ENCODE measurements at places on chromosomes 12 and 14. TPM values are rescaled to one million over a fixed set of nuclear protein-coding genes. Genes with fewer than 3 reads are reported as not detected.

- H3K36me3 ChIP-seq: no peaks in the 10 kb centered on the region
- DNase-seq: no peak
- H3K27me3 ChIP-seq: no peaks in the 10 kb centered on the region
- no peak overlapping the region for H3K4me3 ChIP-seq
Observed at GRCh38 chr14:34237677-34238076, 224.4 kb downstream of the SPTSSA start.

DNA sequence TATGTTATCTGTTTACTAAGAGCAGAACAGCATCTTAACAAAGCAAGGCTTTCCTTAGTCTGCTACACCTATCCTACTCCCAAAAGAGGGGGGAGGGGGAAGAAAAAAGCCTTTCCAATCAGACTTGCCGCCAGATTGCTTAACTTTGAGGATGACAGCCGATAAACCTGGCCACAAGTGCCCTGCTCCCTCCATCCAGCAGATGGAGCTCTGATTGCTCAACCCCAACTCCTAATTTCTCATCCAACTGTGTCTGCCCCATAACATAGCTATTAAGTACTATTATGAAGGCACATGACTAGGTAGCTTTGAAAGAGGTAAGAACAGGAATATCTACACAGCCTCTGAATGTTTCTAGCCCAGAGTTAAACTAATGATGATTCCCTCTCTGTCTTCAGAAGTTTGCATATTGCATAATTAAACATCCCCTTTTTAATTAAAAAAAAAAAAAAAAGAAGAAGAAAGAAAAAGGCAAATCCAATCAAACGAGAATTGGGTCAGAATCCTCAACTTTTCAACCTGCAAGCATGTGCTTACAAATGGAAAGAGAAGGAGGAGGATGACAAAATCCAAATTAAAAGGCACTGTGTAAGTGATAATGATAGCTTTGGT is 247.4 kb downstream of the GALC start:
- no peaks in the 10 kb centered on the region for H3K27me3 ChIP-seq
- DNase-seq: peak; percentile 17
- no peaks in the 10 kb centered on the region for H3K36me3 ChIP-seq
- no peaks in the 10 kb centered on the region for H3K4me1 ChIP-seq

GRCh38 chr12:38788106-38788505 is 117.3 kb downstream of the CPNE8 start:
- no peaks in the 10 kb centered on the region for H3K36me3 ChIP-seq
- no peaks in the 10 kb centered on the region for H3K4me1 ChIP-seq
- no peak overlapping the region for H3K27ac ChIP-seq
- no peak for DNase-seq
- H3K4me3 ChIP-seq: no peak overlapping the region

DNA sequence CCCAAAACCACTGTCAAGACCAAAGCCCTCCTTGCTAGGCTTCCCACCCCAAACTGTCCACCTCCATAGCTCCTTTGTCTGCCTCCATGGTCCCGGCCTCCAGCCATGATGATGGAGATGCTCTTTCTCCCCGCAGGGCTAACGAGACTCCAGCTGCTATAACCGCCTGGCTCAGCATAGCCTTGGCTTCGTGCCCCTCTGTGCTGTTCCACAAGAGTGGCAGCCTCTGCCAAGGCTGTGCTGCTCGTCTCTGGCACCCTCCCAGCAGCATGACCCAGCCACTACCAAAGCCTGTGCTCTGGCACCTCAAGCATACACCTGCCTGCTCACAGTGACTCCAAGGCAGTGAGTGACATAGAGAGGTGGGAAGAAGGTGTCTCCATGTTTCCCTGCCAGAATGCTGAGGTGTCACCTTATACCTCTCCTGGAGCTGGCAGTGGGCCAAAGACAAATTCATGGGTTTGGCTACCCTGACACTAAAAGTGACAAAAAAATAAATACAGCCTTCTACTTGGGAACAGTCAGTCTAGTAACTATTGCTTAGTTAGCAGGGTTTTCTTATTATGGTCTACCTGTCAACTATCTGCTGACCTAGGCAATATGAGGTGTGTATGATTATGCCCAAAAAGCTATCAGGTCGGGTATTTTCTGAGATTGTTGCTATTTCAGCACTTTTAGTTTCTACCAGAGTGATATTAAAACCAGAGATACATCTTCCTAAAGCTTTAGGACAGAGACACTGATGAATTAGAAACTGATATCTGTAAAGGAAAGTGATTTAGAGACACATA is 16.1 kb upstream of the KRT73 start:
- H3K36me3 ChIP-seq: no peaks in the 10 kb centered on the region
- DNase-seq: no peak
- H3K4me3 ChIP-seq: no peak overlapping the region
- no peaks in the 10 kb centered on the region for H3K27me3 ChIP-seq
- no peaks in the 10 kb centered on the region for H3K4me1 ChIP-seq
- H3K27ac ChIP-seq: no peak overlapping the region

DNA sequence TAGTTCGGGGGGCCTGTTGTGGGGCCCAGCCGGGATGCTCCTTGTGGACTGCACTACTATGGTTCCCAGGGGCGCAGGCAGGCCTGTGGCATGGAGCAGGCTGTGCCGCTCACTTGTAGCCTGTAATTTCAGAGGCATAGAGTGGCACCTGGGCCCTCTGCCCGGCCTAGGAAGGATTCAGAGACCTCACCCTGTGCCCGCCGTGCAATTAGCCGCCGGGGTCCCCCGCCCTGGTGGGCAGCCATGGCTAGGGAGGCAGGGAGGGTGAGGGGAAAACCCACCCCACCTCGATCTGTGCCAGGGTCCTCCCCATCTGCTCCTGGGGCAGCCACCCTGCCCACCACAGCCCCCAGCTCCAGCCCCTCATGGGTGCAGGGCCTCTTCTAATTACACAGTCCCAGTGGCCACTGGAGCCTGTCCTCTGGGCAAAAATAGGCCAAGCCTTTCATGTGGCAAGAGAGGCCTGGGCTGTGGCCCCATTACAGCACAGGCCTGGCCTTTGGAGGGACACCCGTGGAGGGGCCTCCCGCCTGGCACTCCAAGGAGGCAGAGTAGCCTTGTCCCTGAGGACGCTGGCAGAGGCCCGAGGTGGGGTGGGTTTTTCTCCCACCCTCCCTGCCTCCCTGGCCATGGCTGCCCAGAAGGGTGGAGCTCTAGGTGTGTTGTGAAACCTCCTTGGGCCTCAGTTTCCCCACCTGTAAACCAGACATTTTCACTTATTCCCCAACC is 5.3 kb upstream of the TMEM119 start:
- no peak for DNase-seq
- no peak overlapping the region for H3K27ac ChIP-seq
- H3K36me3 ChIP-seq: no peaks in the 10 kb centered on the region
- H3K4me1 ChIP-seq: no peaks in the 10 kb centered on the region
- no peak overlapping the region for H3K4me3 ChIP-seq
- H3K27me3 ChIP-seq: no peaks in the 10 kb centered on the region

DNA sequence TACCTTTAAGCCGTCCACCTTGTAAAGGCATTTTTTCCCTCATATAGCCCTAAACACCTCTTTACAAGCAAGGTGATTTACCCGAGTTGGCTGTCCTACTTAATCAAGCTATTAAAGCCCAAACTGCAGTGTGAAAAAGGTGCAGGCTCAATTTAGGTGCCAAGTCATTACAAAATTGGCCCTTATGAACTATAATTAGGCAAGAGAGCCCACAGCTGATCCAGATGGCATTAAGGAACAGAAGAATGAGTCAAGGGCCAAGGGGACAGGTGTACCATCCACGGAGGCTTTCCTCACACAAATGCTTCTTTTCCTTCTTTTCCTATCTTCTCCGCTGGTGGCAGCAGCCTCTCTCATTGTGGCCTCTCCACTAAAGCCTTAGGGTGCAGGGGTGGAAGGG is 90.5 kb downstream of the TTC8 start:
- no peak for DNase-seq
- no peaks in the 10 kb centered on the region for H3K27me3 ChIP-seq
- no peaks in the 10 kb centered on the region for H3K4me1 ChIP-seq
- no peak overlapping the region for H3K27ac ChIP-seq
- H3K36me3 ChIP-seq: no peaks in the 10 kb centered on the region

- H3K4me3 ChIP-seq: no peak overlapping the region
- H3K36me3 ChIP-seq: no peaks in the 10 kb centered on the region
- H3K27me3 ChIP-seq: no peaks in the 10 kb centered on the region
- H3K4me1 ChIP-seq: no peaks in the 10 kb centered on the region
- no peak overlapping the region for H3K27ac ChIP-seq
Observed at GRCh38 chr12:28083840-28084678, 106.2 kb upstream of the CCDC91 start.

DNA sequence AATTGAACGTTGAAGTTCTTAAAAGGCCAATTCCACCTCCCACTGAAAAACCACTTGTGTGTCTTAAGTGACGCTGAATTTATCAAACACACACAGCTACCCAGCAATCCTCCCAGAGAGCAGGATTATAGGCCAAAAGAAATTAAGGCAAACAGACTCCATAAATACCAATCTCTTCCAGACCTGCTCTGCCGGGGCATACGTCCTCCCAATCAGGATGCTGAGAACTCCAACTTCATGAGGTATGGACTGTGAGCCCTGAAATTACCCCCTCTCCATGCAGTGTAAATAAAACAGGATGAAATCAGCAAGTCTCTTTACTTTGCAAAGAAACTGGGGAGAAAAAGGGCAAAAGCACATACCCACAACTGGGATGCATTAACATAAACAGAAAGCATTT is 265.2 kb downstream of the KSR2 start:
- DNase-seq: no peak
- H3K27ac ChIP-seq: no peak overlapping the region
- no peaks in the 10 kb centered on the region for H3K4me1 ChIP-seq
- H3K4me3 ChIP-seq: no peak overlapping the region
- no peaks in the 10 kb centered on the region for H3K36me3 ChIP-seq

DNA sequence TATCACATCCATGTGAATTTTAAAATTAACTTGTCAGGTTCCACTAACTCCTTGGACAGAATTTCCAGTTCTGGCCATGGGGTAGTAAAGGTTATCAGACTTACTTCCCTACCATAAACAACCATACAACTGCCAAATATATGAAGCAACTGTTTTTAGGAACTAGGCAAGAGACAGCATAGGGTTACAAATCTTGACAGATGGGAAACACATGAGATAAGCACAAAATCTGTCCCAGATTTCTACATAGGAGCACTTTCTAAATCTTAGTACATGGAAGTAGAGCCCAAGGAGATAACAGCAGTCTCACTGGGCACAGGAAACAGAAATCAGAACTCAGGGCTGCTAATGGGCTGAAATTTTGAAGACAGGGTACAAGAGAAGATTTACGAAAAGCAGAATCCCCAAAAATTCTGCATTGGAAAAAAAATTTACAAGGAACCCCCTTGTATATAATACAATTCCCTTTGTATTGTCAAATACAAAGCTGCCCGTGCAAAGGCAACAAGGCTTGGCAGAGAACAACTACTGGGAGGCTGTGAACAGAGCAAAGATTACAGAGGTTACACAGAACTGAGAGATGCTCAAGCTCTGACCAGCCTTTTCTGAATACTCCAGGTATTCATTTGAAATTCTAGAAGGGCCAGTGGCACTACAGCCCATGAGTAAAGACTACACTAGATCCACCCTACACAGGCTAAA is 43.2 kb downstream of the GALNT4 start:
- no peak for DNase-seq
- no peaks in the 10 kb centered on the region for H3K36me3 ChIP-seq
- H3K27ac ChIP-seq: no peak overlapping the region
- no peak overlapping the region for H3K4me3 ChIP-seq
- no peaks in the 10 kb centered on the region for H3K27me3 ChIP-seq
- no peaks in the 10 kb centered on the region for H3K4me1 ChIP-seq

The NXPH4 gene
- 1.7 TPM for total RNA-seq

The MCRS1 gene
- 92.5 TPM for total RNA-seq

The TPCN1 gene
- 18.1 TPM for total RNA-seq

The TM9SF1 gene
- total RNA-seq: 25.3 TPM

The PTPRQ gene
- not detected for total RNA-seq

The SPTSSA gene
- total RNA-seq: 23.5 TPM

The CCDC38 gene
- not detected for total RNA-seq
